Testis (tissue), 5 donors: ENCODE measurements at places on chromosomes 3 and 15. TPM values are rescaled to one million over a fixed set of nuclear protein-coding genes. Genes with fewer than 3 reads are reported as not detected.

The NKTR gene
- 203 TPM for total RNA-seq

The STOML1 gene
- 18.2 TPM for total RNA-seq

The C15orf61 gene
- total RNA-seq: 24.9 TPM

The SSUH2 gene
- 15.0 TPM for total RNA-seq

- DNase-seq: peak; percentile 36
These were observed 73.6 kb downstream of the EEFSEC start for GRCh38 chr3:128226795-128227395.

- DNase-seq: no peak
These were observed 278.3 kb downstream of the FGF12 start for GRCh38 chr3:192449036-192449435.

DNA sequence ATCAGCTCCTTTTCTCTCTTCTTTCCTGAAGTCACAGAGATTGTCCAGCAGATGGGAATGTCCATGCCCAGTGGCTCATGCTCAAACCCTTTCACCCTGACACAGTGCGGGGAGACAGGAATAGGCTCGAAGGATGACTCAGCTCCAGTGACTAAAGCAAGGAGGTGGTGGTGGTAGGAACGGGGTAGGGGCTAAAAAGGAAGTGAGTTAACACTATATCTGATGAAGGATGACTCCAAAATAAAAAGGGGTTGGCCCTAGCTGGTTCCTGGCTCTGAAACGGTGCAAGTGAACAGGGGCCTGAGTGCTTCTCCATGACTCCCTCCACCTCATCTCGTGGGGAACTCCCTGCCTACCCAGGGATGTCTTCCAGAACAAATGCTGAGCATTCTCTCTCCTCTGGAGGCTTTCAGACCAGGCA, 167.4 kb upstream of the LPP start:
- no peak for DNase-seq

GRCh38 chr15:94259121-94259751, 27.9 kb downstream of the MCTP2 start:
- DNase-seq: no peak
